ENCODE measurements at places on chromosomes 6 and 20.

- no peak for DNase-seq
Observed at GRCh38 chr6:111725446-111726112, 119.9 kb upstream of the TRAF3IP2 start.

- DNase-seq, result no peak
Observed at GRCh38 chr20:20010639-20011500, 6.3 kb upstream of the NAA20 start.

- no peak for DNase-seq
Observed at GRCh38 chr20:41457173-41457857, 90.7 kb upstream of the EMILIN3 start.

GRCh38 chr20:39800548-39800947 is 838.4 kb downstream of the DHX35 start:
- DNase-seq, result no peak

- no peak for DNase-seq
Observed at GRCh38 chr6:16800942-16801341, 39.7 kb upstream of the ATXN1 start.

GRCh38 chr20:17845701-17846475 is 122.7 kb downstream of the SNX5 start:
- no peak for DNase-seq

DNA sequence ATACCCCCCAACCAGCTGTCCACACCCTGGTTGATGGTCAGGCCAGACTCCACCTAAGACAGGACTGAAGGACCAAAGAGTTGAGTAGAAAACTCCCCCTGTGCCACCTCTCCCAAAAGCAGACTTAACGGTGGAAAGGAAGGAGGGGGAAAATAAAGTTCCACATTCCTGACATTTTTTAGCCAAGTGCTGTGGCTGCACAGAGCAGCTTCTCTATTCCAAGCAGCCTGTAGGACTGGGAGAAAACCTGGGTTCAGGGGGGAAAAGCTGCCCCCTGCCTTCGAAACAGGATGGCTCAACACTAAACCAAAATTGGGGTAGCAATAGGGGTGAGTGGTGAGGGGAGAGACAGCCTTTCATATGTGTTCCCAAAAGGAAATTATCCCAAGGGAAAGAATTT is 3.6 kb downstream of the TRAM2 start:
- no peak for DNase-seq

DNA sequence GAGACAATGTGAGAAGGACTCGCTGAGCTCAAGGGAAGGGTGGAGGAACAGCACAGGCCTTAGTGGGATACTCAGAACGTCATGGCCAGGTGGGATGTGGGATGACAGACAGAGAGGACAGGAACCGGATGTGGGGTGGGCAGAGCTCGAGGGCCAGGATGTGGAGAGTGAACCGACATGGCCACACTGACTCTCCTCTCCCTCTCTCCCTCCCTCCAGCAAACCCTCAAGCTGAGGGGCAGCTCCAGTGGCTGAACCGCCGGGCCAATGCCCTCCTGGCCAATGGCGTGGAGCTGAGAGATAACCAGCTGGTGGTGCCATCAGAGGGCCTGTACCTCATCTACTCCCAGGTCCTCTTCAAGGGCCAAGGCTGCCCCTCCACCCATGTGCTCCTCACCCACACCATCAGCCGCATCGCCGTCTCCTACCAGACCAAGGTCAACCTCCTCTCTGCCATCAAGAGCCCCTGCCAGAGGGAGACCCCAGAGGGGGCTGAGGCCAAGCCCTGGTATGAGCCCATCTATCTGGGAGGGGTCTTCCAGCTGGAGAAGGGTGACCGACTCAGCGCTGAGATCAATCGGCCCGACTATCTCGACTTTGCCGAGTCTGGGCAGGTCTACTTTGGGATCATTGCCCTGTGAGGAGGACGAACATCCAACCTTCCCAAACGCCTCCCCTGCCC is 1.7 kb downstream of the TNF start:
- DNase-seq, result no peak

DNA sequence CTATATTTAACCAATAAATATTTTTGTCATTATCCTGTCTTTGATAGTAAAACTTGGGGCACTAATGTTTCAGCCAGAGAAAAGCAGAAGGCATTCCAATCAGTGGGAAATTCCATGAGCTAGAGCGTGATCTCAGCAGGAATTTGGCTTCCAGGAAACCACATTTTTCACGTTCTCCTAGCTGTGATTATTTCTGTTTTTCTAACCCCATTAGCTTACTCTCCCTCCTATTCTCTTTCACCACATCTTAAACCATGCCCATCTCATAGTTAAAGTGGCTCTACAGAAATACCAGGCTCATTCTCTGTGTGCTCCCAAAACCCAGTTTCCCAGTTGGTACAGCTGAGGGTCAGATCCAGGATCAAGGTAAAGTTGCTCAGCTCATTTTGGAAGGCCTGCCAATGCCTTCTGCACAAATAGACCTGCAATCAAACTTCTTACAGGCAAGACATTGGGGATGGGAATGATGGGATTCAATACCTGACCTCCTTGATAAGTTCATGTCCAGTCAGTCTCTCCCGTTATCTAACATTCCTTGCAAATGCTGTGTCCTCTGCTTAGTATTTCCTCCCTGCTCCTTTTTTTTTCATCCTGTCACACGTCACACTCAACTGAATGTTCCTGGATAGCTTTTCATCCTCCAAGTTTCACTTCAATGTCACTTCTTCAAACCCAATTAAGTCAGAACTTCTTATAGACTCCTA is 33.1 kb upstream of the TMEM30A start:
- no peak for DNase-seq

- DNase-seq, result no peak
Observed at GRCh38 chr6:163455552-163455951, 41.0 kb downstream of the QKI start.

GRCh38 chr20:12014276-12014675 is 96.6 kb downstream of the BTBD3 start:
- DNase-seq, result no peak

DNA sequence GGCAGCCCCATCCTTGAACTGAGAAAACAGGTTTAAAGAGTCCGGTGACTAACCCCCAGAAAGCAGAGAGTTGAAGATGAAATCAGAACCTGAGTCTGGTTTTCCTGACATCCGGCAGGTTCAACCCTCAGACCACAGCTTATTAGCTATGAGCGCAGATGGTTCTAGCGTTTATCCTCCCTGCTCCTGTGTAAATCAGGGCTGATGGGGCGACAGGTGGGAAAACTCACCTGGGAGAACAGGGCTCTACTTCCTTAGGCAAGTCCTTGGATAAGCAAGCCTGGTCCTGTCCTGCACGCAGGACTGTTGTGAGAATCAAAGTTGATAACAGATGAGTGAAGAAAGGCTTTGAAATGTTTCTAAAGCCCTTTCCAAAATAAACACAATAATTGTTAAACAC is 31.4 kb downstream of the GHRH start:
- no peak for DNase-seq

DNA sequence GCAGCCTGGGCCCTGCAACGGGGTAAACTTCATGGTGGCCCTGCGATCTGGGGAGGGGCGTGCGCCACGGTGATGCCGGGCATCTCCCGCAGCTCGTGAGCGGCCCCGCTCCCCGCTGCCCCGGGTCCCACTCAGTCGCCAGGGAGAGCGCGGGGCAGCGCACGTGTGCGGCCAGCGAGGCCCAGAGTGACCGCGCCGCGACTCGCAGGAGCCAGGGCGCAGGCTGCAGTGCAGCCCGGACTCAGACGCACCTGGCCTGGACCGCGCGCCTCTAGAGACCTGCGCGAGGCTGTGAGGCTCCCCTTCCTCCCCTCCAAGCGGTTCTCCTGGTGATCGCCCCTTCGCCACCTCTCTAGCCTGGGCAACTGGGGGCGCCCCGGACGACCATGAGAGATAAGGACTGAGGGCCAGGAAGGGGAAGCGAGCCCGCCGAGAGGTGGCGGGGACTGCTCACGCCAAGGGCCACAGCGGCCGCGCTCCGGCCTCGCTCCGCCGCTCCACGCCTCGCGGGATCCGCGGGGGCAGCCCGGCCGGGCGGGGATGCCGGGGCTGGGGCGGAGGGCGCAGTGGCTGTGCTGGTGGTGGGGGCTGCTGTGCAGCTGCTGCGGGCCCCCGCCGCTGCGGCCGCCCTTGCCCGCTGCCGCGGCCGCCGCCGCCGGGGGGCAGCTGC is 652 bp downstream of the BMP6 start:
- no peak for DNase-seq

GRCh38 chr6:1201547-1202200 is 110.2 kb upstream of the FOXQ1 start:
- DNase-seq, result no peak

DNA sequence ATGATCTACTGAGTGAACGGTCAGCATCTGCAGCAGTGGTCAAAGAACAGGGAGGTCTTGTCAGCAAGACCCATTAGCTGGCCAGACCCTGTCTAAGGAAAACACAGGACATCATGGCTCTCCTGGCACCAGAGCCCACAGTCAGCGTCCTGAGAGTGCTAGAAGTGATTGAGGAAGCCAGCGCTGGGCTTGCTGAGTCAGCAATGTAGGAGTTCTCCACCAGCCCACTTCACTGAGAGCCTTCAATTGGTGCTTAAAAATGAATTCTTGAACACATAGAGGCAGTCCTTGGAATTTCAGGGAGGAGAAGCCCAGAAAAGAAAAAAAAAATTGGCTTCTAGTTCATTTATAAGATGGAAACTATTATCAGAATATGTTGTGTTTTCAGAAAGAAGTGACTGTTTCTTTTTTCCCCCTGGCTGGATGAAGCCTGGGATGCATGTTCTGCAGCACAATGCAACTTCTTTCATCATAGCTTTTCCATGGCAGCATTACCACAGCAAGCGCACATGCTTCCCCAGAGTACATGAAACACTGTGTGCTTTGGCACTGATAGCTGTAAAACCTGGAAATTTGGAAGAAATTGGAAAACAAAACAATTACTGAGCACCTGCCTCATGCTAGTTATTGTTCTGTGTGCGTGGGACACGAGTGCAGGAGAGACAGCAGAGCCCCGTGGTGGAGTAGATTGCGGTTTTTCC is 899.9 kb downstream of the C6orf118 start:
- DNase-seq, result no peak

- DNase-seq, result no peak
Observed at GRCh38 chr6:142138876-142139275, 6.2 kb downstream of the GJE1 start.

DNA sequence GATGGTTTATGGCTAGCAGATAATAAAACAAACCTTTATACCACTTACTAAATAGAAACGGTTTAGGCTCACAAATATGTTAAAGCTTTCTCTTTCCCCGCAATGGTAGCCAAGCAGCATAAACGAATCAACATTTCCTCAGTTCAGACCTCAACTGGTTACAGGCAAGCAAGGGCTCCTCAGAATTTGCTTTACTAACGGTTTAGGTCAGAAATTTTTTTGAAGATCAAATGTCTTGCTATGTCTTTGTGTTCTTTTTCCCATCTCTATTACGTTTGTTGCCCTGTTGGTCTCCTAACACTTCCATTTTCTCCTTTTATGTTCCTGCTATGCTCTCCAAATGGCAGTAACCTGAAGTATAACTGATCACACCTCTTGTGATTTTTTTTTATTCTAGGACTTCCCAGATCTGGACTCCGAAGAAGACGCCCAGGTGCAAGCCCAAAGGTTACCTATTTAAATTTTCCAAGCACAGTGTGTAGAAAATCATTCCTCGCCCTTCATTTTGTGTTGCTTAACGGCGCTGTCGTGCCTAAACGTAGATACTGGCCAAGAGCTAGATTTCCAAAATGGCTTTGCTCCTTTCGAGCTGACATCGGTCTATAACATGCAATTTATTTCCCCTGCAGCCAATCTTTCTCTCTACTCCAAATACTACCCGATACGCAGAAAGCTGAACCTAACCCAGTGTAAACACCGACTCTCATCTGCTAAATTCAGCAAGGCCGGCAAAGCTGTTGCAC is 717 bp upstream of the ASF1A start:
- no peak for DNase-seq

Data from cortex of kidney (tissue), 1 donor.